DMS79 treated with DMSO at 0.1 percent for 48 hours (cell line): ENCODE measurements at places on chromosomes 4 and X.

DNA sequence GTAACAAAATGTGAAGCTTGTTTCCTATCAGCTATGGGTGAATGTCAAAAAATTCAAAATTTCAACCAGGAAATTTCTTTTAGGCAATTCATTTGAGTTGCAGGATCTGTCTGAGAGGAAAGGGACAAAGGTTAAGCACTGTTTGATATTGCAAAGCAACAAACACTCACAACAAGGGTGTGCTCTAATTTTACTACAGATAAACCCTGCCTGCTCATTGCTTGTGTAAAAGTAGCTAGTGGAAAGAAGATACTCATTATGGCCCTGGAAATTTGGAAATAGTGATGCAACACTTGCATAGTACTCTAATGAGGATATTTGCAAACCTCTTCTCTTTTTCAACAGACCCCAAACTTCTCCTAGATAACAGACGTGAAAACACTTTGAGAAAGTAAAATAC, 27.1 kb downstream of the FAM47E start:
- no peak for DNase-seq

DNA sequence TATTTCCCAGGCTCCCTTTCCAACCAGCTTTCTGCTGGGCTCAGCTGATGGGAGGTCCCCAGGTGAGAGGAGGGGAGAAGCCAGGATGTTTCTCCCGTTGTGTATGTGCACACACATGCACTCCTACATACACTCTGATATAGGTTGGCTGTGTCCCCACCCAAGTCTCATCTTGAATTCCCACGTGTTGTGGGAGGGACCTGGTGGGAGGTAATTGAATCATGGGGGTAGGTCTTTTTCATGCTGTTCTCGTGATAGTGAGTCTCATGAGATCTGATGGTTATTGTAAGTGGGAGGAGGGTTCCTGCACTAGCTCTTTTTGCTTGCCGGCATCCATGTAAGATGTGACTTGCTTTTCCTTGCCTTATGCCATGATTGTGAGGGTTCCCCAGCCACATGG, 11.7 kb upstream of the HTRA3 start:
- DNase-seq: no peak

- no peak for DNase-seq
Measured at GRCh38 chr4:7973545-7973981, 33.9 kb upstream of the AFAP1 start.

DNA sequence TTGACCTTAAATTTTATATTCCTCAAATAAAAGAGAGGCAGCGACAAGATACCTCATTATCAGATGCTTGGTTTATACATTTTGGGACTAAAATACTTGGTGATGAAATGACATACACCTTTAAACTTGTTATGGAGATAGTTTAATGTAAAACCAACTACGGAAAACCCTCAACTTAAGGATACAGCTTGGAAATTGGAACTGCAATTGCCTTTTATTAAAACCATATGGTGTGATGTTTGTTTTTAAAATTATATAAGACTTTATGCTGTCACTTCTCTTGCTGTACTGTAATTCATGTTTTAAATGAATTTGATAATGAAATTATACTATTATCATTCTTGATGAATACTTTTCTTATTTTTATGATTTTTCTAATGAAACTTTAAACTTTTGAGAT, 25.9 kb downstream of the METTL14 start:
- no peak for DNase-seq

GRCh38 chr4:88697141-88697540, 488 bp downstream of the NAP1L5 start:
- DNase-seq: no peak

GRCh38 chr4:182478475-182478874, 235.3 kb downstream of the TENM3 start:
- no peak for DNase-seq

DNA sequence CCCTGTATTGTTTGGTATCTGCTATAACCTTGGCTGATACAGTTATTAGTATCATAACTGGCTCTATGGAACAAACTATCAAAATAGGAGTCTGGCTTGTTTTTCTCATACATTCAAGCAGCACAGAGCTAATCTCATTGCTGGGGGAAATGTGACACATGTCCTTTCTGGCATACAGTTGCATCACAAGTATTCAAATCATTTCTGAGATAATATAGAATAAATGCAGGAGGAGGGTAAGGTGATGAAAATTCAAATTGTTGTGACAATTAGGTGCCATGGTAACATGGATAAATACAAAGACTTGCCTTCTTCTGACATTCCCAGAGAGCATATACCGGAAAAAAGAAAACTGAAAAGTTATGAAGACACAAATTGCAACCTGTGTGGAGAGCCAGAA, 2706.8 kb downstream of the ARAP2 start:
- DNase-seq: no peak

DNA sequence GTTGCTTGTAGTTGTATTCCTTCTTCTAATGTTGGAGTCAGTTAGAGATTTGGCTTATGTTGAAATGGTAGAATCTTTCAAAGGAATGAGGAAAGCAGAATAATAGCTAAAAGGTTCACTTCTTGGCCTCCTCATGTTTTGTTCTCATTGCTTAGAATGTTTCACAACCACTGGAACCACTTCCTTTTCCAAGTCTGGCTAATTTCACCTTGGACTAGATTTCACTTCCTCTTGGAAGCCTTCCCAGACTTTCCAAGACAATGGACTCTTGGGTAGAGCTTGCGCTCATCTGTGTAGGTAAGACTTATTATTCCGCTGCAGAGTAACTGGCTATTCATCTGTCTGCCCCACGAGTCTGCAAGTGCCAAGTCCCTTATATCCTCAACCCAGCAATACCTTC, 8.3 kb downstream of the SPATA18 start:
- peak; percentile 5 for DNase-seq

- DNase-seq: no peak
Measured at GRCh38 chrX:75229774-75230173, 44.1 kb upstream of the UPRT start.

DNA sequence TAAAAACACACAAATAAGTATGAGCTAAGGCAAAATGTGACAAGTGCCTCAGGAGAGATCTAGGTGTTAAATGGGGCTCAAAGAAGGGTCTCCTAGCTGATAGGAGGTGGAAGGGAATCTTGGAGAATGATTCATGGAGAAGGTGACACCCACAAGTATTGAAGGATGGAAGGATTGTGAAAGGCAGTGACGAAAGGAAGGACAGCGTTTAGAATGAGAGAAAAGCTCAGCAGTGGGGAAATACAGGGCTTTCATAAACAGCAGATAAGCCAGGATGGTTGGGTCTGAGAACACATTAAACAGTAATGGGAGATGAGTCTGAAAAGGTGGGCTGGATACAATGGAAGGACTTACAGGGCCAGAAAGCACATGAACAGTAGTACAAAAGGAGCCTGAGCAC, 11.5 kb downstream of the ANXA5 start:
- DNase-seq: no peak

DNA sequence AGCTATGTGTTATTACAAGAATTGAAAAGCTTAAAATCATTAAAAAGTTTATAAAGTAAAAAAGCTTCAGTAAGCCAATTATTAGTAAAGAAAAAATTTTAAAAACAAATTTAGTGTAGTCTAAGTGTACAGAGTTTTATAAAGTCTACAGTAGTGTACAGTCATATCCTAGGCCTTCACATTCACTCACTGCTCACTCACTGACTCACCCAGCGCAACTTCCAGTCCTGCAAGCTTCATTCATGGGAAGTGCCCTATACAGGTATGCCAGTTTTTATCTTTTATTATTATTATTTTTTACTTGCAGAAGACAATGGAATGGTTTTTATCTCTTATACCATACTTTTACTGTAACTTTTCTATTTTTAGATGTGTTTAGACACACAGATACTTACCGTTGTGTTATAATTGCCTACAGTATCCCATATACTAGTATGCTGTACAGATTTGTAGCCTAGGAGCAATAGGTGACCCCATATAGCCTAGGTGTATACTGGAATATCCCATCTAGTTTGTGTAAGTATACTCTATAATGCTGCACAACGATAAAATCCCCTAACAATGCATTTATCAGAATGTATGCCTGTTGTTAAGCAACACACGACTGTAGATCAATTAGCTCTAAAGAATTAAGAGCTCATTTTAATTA, 230.7 kb downstream of the DCLK2 start:
- no peak for DNase-seq

GRCh38 chr4:147723326-147723725, 8.6 kb upstream of the ARHGAP10 start:
- no peak for DNase-seq
